SK-N-SH (cell line): ENCODE measurements at places on chromosomes 4 and X. TPM values are rescaled to one million over a fixed set of nuclear protein-coding genes. Genes with fewer than 3 reads are reported as not detected.

- no peak for DNase-seq
These were observed 37.4 kb downstream of the PPP2R2C start for GRCh38 chr4:6435010-6435409.

DNA sequence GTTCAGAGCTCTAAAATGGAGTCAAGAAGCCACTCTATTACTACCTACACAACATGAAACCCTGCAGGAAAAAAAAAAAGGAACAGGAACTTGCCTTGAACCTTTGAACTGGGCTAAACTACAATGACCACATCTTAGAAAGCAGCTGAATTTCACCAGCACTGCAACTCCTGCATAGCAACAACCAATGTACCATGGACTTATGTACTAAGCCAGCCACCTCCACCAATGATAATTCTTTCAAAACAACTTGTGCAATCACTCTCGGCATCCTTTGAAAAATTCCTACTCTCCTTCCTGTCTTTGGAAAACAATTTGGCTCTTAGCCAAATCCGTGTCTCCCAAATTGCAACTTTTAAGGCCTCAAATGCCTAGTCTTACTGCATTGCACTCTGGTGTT is 26.8 kb upstream of the FMR1 start:
- no peak for DNase-seq

DNA sequence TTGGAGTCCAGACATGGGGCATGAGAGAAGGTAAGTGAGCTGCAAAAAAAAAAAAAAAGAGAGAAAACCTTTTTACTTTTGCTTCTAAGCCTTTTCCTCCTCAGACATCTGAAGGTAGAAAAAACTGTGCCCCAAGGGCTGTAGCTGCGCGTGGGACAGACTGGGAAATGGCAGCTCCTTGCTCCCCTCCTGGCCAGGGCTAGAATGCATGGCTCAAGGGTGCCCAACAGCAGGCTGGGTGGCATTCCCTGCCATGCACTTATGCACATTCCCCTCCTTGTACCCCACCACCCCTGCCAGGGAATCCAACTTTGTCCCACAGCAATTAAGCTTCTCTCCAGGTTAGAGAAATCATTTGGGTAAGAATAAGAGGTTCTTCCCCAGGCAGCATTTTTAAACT is 421.2 kb downstream of the TRAM1L1 start:
- DNase-seq: peak; percentile 3

DNA sequence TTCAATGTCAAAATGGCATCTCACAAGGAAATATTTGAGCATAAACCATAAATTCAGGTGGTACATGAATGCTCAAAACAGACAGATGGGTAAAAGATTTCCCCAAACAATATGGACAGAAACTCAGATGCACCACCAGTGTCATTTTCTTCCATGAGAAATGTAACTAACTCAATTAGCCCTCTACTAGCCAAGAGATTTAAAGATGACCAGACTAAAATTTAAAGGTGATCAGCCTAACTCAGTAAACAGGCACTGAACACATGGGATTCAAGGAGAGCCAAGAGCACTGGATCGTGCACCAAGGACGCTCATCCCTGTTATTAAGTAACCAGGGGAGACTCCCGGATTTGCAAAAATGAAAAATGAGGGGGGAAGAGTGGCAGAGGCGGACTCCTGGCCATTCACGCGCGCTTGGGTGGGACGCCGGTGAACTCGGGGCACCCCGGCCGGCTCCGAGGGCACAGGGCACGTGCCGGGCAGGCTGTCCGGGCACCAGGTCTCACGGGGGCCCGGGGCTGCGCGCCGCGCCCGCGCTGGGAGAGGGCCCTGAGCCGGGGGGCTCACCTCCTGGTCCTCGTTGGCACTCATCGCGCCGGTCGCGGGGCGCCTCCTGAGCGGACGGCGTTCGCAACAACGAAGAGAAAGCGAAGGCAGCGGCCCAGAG is 490 bp downstream of the RWDD4 start:
- peak; percentile 83 for DNase-seq

- DNase-seq: no peak
These were observed 44.4 kb downstream of the BBS12 start for GRCh38 chr4:122776916-122777315.

DNA sequence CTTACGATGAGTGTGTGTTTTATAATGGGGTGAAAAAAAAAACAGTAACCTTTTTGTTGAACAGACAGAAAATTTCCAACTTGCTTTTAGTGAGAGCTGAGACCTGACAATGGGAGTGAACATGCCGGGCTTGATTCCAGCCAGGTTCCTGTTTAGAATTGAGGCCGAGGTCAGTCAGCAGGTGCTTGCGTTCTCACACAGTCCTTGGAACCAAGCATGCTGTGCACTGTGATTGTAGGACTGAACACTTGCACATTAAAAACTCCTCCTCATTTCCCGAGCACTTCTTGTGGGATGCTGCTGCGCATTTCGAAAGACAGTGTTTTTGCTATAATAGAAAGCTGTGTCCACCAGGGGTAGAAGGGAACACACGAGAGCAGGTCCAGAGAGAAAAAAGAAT is 51.8 kb downstream of the TMEM131L start:
- DNase-seq: no peak

Gene ADRA2C
- polyA plus RNA-seq: 0.15 and 0.36 TPM in 2 replicates

Gene NLRP2B
- polyA plus RNA-seq: not detected in 2 replicates

GRCh38 chr4:140346136-140346535 is 27.3 kb upstream of the SCOC start:
- no peak for DNase-seq

DNA sequence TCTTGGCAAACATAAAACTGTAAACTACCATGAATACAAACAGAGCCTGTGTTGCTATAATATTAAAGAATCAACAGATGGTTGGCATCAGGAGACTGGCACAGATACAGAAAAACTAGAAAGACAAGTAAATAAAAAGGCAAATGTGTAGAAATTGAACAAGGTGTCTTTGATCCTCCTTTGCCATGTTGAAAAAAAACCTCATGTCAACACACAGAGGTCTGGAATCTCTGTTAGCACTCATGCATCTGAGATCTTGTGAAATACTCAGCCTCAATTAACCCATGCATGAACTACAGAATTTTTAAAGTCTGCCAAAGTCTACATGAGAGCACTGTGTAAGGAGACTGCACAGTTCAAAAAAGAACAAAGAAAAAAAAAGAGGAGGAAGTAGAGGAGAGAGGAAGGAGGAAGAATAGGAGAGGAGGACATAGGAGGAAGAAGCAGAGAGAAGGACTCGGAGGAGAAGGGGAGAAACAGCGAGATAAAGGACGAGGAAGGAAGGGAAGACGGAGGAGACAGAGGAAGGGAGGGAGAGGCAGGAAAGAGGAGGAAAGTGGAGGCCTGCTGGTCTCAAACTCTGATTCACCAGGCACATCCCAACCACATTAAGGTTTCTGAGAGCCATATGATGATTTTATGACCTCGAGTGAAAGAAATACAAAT is 52.8 kb downstream of the PRDM5 start:
- no peak for DNase-seq

DNA sequence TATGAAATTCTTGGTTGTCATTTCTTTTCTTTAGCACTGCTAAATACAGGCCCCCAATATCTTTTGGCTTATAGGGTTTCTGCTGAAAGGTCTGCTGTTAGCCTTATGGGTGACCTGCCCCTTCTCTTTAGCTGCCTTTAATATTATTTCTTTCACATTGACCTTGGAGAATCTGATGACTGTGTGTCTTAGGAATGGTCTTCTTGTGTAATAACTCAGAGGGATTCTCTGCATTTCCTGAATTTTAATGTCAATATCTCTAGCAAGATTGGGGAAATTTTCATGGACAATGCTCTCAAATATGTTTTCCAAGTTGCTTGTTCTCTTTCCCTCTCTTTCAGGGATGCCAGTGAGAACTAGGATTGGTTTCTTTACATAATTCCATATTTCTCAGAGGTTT is 292.4 kb downstream of the SLC7A11 start:
- no peak for DNase-seq

DNA sequence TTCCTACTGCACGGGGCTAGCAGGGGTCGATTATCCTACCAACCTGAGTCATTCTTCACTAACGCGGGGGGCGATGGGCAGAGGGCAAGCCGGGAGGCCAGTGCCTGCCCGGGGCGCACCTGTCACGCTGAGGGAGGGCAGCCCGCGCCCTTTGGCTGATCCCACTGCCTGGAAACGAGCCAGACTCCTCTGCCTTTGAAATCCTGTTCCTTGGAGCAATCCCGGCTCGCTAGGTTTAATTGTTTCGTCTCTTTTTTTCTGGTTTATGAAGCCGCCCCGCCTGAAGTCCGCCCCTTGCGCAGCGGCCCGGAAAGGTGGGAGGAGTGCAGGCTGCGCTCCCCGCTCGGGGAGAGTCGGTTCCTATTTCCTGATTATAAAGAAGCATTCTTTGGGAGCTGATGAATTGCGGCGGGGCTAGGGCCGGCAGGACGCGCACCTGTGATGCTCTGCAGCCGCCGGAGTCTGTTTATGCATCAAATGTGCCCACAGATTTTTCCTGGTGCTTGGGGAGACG is 484.2 kb downstream of the BCOR start:
- DNase-seq: peak; percentile 67

Gene RTL5
- polyA plus RNA-seq: 1.5 and 1.8 TPM in 2 replicates

Gene SORCS2
- 0.99 and 1.6 TPM in 2 replicates for polyA plus RNA-seq

Gene APBB2
- polyA plus RNA-seq: 49.8 and 56.6 TPM in 2 replicates

GRCh38 chr4:25290490-25291067 is 22.0 kb upstream of the ZCCHC4 start:
- DNase-seq: no peak

DNA sequence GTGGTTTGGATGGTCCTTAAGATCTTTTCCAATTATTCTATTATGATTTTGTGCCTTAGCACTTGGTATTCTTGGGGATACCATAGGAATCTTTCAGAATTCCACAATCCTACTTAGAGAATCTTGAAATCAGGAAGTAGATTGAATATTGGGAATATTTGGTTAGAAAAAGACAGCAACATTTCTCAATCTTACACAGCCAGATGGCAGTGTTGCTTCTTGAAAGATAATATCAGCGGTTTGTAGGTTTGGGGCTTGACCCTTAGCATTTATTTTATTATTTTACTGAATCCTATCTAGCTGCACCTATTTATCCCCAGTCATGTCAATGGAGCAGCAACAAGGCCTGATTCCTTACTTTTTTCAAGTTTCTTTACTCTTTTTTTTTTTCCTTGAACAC is 28.6 kb downstream of the MAGEB1 start:
- no peak for DNase-seq

Gene XK
- polyA plus RNA-seq: not detected in 2 replicates

- no peak for DNase-seq
These were observed 1660.7 kb upstream of the ADGRL3 start for GRCh38 chr4:59539401-59539800.

DNA sequence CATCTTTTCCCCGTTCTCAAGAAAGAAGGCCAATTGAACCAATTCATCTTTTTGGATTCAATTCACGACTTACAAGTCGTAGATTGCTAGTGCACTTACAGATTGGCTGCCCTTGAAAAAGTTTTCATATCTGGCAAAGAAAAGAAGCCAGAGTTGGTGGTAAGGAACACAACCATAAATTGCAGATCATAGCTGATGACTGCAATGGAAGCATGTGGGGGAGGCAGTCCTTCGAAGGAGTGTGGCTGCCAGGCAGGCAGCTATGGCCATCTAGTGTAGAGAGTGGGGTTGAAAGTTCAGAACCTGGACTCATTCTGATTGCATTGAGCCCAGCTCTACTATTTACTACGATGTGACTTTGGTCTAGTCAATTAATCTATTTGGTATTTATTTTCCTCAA is 4.5 kb downstream of the GPM6A start:
- no peak for DNase-seq

Gene SOX3
- polyA plus RNA-seq: not detected in 2 replicates

DNA sequence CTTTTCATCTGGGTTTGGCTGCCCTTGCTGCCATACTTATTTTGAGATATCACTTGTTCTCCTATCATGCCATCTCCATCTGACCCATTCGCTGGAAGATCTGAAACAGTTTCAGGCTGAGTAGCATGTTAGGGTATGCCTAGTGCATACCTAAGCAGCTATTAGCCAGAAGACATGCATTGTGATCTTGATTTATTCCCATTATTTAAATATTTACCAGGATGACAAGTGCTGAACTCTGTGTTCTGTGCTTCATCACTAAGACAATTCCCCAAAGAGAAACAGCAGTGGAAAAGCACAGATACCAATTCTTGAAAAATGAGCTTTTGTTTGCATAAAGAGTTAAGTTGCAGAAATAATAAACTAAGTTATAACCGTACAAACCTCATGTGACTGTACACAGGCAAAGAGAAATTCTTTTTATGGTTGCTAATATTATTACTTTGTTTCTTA is 271.0 kb upstream of the ARSJ start:
- DNase-seq: no peak

- DNase-seq: no peak
These were observed 5.5 kb downstream of the ARL9 start for GRCh38 chr4:56511098-56511497.

DNA sequence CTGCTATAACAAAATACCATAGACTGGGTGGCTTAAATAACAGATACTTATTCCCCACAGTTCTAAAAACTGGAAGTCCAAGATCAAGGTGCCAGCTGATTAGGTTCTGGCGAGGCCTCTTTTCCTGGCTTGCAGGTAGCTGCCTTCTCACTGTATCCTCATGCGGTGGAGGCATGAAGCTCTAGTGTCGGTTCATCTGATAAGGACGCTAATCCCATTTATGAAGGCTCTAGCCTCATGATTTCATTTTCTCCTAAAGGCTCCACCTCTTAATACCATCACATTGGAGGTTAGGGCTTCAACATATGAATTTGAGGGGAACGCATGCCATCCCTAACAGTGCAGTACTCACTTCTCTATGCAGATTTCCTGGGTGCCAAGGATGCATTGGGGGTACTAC is 57.9 kb upstream of the STIM2 start:
- no peak for DNase-seq

DNA sequence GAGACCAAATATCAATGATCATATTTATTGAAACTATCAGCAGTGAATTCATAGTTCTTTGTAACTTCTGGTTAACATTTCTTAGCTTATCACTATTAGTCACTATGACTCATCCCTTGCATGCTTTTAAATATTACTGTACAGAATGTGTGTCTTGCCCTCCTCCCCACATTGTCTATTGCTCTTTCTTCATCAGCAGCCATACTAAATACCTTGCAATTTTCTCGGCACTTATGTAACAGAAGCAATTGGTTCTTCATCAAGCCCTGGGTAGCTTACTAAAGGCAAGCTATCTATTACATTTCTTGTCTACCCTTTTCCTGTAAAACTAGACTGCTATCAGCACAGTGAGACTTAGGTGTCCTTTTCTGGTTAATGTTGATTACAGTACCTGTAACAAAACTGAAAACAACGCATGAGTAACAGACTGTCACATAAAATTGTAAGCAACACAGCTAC is 8.2 kb downstream of the KLHL4 start:
- no peak for DNase-seq

GRCh38 chrX:115968436-115969252 is 201.9 kb upstream of the AGTR2 start:
- peak; percentile 76 for DNase-seq

Gene FBXO8
- 16.0 and 21.4 TPM in 2 replicates for polyA plus RNA-seq

GRCh38 chrX:133638285-133638684 is 223.0 kb upstream of the GPC4 start:
- no peak for DNase-seq

Gene KLHL13
- polyA plus RNA-seq: 19.5 and 27.6 TPM in 2 replicates

DNA sequence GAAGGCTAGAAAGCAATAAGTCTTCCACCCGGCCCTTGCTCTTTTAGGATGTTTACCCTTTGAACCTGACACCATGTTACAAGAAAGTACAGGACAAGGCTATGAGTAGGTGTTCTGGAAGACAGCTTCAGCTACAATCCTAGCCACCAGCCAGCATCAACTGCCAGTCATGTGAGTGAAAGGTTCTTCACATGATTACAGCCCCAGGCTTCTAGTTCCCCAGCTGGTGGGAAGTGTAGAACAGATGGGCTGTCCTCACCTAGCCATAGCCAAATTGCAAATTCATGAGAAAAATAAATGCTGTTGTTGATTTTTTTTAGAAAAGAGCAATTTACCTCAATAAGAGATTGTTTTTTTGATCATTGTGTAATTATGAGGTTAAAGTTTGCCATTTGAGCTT is 60.8 kb downstream of the GRXCR1 start:
- no peak for DNase-seq
